ENCODE measurements at places on chromosomes 16 and 17.

- DNase-seq, result no peak
These were observed 13.0 kb downstream of the SARM1 start for GRCh38 chr17:28384281-28385036.

DNA sequence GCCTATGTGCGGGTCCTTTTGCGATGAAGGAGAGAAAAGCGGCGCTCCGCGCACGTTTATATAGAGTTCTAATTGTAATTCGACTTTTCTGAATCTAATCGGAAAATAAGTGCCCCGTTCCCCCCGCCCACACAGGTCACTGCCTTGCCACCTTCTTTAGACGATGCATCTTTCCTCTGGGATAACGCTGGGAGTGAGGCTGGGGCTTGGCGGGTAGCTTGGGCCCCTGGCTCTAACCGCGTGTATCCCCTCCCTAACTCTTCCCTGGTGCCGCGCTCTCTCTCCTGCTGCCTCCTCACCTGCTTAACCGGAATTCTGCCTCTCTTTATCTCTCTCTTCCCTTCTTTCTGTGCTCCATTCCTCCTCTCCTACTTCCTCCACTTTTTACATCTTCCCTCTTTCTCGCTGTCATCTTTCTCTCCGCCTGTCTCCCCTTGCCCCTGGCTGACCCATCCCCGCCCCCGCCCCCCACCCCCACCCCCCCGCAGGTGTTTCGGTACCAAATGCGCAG lies 2.6 kb downstream of the LHX1 start:
- DNase-seq, result no peak

DNA sequence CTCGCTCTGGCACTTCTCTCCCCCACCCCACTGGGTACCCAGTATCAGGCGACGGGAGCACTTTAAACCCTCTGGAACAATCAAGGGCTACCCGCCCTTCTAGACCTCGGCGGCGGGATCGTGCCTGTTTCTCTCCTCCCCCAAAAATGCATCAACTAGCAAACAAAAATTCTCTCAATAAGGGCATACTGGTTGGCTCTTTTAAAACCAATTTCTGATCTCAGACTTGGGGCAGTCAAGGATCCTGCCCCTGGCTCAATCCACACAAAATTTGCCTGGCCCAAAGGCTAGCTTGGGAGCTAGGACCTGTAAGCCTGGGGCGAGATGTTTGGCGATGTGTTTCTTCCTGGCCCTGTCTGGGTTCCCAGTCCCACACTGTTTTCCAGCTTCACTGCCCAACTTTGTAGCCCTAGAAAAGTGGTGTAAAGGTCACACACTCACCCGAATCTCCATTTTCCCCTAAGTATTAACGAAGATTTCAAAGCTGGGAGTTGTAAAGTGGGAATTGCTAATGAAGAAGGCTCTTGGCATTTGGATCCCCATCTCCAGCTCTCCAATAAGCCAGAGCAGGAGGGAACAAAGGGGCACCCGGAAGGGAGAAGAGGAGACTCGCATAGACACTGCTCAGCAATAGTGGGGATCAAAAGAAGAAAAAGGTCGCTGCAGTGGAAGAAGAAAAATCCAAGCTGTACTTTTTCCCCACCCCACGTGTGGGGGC lies 14.4 kb upstream of the HOXB2 start:
- no peak for DNase-seq

GRCh38 chr17:64259922-64260321 lies 3.1 kb downstream of the TEX2 start:
- DNase-seq, result no peak

DNA sequence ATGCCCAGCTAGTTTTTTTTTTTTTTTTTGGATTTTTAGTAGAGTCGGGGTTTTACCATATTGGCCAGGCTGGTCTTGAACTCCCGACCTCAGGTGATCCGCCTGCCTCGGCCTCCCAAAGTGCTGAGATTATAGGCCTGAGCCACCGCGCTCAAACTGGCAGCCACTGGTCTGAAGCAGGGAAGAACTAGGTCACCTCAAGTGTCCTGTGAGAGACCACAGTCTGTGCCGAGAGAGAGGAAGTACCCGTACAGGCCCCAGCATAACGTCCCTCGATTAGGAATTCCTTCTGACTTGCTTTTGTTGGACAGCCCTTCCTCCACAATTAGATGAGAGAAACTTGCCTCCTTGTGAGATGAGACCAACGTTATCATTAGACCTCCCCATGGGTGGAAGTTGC lies 13.7 kb upstream of the CD300E start:
- DNase-seq, result no peak

DNA sequence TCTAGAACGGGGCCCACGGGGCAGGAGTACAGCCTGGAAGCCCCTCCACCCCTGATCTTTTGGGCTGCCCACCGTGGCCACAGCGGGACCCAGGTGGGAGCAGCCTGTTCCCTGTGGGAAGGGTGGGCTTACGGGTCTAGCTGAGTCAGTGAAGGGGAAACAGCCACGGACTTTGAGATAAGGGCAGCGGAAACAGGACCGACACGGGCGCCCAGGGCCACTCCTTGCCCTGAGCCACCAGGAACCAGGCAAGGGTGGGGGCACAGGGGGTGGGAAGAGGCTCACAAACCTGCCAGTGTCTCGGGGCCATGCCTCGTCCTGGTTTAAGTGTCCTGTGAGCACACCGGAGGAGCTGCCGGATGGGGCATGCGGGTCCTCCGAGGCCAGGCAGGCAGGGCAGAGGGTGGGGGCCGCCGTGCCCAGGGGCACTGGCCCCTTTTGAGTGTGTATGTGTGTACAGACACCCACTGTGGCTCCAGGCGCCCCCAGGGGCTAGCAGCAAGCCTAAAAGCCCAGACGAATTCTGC lies 47.6 kb upstream of the PVALEF start:
- no peak for DNase-seq

GRCh38 chr17:7497228-7497627 lies 13.1 kb downstream of the POLR2A start:
- no peak for DNase-seq

DNA sequence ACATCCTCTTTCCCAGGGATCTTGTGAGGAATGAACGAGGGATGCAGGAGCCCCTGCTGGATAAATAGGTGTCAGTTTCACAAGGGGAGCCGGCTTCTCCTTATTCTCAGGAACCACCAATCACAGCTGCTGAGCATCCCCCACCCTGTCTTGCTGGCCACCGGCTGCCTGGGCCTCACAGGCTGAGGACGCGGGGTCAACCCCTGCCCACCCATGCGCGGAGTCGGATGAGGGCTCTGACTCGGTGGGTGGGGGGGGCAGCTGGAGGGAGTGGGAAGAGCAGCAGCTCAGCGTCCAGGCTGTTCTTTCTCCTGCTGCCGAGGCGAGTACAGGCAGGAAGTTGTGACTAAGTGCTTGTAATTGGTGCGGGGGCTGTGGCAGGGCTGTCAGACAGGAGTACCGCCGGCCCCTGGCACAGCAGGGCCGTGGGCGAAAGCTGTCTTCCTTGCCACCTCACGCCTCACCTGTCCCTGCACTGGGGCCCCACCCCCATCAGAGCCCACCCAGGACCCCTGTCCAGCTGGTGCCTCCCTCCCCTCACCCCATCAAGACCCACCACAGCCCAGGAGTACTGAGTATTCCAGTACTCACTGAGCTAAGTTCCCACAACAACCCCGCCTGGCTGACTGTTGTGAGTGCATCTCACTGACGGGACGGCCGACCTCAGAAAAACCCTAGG lies 11.0 kb upstream of the DPEP1 start:
- no peak for DNase-seq

DNA sequence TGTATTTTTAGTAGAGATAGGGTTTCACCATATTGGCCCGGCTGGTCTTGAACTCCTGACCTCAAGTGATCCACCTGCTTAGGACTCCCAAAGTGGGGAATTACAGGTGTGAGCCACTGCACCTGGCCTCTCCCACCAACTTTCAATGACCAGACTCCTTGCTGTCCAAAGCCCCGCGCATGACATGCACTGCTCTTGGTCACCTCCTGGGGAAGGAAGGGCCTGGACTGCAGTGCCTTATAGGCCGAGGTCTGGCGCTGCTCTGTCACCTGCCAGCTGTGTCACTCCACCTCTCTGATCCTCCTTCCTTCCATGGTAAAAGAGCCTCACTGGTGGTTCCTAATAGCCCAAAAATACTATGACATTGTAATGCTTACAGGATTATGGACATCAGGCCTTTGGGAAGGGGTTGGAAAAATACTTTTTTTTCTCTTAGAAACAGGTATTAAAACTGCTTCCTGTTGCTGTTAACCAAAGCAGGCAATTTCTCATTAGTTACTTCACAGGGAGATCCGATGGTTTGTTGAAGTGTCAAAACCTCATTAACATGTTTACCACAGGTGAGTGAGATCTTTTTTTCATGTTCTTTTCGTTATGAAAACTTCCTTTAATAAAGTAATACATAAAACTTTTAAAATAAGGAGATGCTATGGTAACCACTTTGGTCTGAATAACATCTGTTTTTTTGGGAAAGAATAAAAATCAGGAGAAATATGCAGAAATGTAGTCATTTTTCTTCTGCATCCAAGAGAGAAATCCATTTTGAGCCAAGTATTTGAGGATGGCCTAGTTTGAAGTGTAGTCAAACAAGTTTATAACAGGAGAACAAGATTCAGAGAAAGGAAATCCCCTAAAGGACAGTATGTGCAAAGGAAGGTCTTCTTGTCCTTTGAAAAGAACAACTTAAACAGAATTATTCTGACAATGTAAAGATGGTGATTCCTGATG lies 35.5 kb downstream of the GRB7 start:
- DNase-seq, result no peak
